ENCODE measurements at places on chromosomes 7 and 10.

DNA sequence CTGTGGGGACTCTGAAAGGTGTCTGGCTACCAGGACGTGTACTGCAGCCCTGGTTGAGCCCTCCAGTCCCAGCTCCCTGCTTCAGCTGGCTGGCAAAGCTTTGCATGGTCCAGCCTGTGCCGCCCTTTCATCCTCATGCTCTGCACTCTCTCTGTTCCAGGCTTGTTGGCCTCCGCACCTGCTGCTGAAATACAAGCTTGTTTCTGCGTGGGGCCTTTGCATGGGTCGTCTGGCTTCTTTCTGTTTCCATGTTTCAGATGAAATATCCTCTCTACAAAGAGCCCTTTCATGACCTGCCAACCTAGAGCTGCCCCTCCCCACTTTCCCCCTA lies 45.9 kb downstream of the TSPAN15 start:
- no peak for DNase-seq

DNA sequence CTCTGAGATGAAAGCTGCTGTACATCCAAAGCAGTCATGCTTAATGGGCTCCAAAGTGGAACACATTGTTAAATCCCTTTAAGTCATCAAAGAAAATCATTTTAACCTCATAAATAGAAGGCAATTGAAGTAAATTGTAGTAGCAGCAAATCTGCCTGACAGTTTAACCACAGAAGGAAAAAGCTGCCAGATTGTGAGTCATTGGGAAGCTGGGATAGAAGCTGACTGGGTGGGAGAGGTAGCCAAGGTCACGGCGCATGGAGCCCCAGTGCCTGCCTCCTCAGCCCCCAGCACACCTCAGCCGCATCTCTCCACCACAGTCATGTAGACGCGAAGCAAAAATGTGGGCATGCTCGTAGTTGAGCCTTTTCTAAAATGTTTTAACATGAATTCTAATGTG lies 44.0 kb downstream of the TARP start:
- no peak for DNase-seq

GRCh38 chr10:43263551-43264343 lies 3.1 kb downstream of the RASGEF1A start:
- DNase-seq: no peak

DNA sequence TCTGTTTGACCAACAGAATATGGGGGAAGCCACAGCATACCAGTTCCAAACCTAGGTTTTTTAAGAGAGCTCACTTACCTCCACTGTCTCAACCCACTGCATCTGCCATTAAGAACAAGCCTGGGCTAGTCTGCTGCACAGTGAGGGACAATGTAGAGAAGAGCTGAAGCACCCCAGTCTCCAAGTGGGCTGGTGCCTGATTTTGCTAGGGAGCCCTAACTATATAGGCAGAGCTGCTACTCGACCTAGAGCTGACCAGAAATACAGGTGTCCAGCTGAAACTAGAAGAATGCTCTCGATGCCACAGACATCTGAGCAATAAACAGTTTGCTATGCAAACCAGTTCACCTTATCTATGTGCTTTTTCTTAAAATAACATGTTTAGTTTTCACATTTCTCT lies 106.9 kb upstream of the BET1 start:
- no peak for DNase-seq

DNA sequence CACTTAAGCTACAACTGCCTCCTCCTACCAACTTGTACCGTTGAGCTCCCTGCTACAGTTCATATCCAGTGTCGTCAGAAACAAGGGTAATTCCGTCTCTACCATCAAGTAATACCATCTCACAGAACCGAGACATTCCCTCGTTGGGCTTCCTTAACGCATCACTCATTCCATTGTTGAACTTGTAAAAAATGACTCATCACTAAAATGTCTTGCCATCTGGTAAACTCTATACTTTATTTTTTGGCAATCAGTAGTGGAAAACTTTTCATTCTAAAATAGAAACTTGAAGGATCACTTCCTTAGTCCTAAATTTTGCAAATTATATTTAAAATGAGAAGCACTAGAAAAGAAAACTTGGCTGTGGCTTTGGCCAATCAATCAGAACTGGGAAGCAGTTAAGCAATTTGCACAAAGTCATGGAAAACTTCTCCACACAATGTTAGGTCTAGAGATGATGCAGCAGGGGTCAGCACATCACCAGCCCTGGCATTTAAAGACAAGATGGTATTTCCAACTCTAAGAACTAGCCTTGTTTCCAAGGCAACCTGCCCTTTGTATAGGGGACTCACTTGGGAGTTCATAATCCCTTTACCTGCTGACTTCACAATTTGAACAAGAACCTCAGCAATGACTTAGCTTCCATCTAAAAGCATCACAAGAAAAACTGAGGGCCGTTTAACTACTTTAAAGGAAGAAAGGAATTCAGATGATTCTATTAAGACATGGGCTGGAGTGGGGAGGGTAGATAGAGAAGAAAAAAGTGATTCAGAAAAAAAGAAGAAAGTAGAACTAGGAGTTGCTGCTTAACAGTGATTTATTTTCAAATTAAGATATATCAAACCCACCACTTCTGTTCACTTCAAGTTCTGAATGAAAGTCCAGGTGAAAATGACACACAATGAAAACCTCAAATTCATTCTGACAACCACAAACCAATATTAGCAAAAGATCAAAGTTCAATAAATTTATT lies 288.1 kb downstream of the PARD3 start:
- peak; percentile 95 for DNase-seq

DNA sequence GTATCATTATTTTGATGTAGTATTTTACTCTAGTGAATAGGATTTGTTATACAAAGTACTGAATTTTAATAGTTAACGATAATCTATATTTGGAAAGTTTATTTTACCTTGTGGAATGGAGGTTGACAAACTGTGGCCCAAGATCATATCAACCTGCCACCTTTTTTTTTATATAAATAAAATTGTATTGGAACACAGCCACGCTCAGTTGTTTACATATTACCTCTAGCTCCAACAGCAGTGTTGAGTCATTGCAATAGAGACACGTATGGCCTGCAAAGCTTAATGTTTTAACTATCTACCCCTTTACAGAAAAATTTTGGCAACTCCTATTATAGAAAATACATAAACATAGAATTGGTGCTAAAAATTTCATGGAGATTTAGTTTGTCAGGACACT lies 239.3 kb downstream of the THSD7A start:
- DNase-seq: no peak

GRCh38 chr10:22444219-22444788 lies 99.0 kb downstream of the SPAG6 start:
- DNase-seq: no peak

DNA sequence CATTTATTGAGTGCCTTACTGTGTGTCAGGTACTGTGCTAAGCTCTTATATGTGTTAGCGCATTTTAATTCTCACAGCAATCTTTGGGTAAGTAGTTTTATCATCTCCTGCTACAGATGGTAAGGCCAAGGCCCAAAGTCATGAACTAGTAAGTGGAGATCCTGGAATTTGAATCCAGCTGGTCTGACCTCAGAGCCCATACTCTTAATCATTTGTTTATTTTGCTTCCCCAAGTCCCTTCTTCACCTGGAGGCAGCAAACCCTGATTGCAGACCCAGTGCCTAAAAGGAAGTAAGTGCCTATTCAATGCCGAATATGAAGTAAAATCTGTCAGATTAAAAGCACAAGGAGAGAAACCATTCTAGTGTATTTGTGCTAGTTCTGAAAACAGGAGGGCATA lies 182.9 kb upstream of the TCF7L2 start:
- DNase-seq: no peak

DNA sequence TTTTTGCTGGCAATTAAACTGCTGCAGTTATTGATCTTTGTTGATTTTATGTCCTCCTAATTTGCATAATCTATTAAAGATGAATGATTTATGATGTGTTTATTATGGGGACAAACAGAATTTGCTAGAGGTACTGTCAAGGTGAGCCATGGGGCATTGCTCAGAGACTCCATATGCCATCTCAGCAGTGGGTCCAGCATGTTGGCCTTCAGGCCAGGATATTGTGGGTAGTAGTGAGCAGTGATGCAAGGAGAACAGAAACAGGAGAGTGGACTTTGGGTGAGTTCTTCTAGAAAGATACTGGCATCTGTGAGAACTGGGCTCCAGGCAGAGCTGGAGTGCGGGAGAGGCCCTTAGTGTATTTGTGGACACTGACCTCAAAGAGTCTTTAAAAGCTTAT lies 65.9 kb downstream of the PAX2 start:
- DNase-seq: no peak

Data from non-pigmented ciliary epithelial cell (primary cell).